Frontal cortex (tissue), 4 donors: ENCODE measurements at places on chromosomes 7 and 10. TPM values are rescaled to one million over a fixed set of nuclear protein-coding genes. Genes with fewer than 3 reads are reported as not detected.

DNA sequence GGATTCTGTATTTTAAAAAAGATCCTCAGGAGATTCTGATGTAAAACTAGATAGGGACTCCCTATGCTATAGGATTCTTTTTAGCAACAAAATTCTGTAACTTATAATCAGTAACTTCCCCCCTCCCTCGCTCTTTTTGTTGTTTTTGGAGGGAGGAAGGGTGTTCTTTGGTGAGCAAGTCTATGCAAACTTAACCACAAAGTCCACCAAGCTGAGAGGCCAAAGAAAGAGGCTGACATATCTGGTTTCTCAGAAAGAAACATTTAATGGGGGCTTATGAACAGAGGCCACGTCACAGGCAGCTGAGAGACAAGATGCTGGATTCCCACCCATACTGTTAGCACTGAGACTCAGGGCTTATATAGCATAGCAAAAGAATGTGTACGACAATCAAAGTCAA lies 14.3 kb upstream of the ABCB5 start:
- DNase-seq, result no peak

- DNase-seq, result no peak
These were observed 41.0 kb downstream of the KIAA1217 start for GRCh38 chr10:24249829-24250415.

Gene PKD2L1
- total RNA-seq, result not detected

GRCh38 chr10:43821103-43821502 lies 172.4 kb upstream of the ZNF32 start:
- no peak for DNase-seq

- no peak for DNase-seq
These were observed 115.7 kb downstream of the TPK1 start for GRCh38 chr7:144720149-144720548.

Gene LRIT1
- not detected for total RNA-seq

DNA sequence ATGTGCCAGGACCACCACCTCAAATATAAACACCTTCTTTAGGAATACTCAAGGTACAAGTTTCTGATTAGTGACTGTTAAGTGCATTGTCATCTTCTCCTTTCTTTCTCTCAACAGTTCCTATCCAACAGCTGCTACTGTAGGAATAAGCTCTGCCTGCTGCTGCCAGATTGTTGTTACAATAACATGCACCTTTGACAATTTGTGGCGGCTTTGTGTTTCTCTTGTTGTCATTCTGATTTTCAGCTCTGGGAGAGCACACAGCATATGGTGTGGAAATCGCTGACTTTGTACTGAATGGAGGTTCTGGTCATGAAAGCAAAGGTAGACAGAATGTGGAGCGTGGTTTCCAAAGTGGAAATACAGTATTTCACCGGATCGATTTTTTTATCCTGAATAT lies 182.8 kb downstream of the SEC23IP start:
- no peak for DNase-seq

Gene GIMAP6
- total RNA-seq, result 6.9 TPM

DNA sequence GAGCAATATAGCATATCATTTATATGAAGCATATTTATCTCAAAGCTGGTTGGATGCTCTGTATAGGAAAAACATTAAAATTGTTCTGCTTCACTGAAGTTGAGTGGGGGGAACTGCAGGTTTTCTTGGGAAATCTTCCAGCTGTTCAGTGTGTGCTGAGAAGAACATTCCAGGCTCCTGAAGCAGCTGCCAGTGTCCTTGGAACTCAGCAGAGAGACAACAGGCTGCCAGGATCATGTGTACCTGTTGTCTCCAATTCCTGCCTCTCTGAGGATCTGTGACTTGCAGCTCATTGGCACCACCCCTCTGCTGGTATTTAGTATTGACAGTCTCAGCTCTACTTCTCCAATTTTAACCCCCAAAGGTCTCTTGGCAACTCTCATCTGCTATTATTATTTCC lies 42.3 kb upstream of the PRKG1 start:
- DNase-seq, result no peak

Gene ADAP1
- 33.8 TPM for total RNA-seq

DNA sequence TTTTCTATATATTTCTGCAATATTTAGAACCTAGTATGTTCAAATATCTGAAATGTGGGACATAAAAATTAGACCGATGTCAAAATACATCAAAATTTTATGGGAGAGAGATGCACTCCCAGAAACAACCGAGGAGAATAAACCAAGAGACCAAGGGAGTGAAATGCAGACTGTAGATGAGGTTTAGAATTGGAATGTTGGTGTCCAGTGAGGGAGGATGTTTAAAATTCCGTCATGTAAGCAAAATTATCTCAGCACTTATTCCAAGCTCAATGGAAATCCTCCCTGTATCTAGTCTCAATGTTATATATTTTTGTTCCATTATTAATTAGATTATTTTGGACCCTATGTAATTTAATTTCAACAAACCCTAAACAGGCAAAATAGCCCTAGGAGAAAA lies 61.9 kb upstream of the MAGI2 start:
- DNase-seq, result no peak

Gene WDFY4
- total RNA-seq, result 0.41 TPM

- no peak for DNase-seq
These were observed 251.4 kb upstream of the HABP2 start for GRCh38 chr10:113301342-113301984.

DNA sequence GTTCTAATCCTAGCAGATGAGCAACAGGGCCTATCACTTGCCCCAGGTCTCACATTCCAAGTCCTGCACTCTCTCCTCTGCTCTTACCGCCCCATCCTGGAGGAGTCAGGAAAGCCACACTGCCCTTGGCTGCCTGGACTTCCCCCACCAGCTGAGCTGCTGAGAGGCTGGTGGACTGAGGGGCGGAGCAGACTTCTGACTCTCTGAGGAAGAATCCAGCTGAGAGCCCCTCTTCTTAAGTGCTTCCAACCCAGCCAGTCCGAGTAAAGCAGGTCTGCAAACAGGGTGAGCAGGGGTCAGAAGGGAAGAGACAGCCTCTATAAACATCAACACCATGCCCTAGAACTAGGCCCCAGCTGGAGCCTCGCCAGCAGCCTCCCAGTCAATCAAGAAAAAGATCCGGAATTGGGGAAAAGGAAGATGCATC lies 92.4 kb upstream of the TMEM72 start:
- no peak for DNase-seq

- DNase-seq, result no peak
These were observed 192.6 kb upstream of the FRMD4A start for GRCh38 chr10:14523286-14523685.

DNA sequence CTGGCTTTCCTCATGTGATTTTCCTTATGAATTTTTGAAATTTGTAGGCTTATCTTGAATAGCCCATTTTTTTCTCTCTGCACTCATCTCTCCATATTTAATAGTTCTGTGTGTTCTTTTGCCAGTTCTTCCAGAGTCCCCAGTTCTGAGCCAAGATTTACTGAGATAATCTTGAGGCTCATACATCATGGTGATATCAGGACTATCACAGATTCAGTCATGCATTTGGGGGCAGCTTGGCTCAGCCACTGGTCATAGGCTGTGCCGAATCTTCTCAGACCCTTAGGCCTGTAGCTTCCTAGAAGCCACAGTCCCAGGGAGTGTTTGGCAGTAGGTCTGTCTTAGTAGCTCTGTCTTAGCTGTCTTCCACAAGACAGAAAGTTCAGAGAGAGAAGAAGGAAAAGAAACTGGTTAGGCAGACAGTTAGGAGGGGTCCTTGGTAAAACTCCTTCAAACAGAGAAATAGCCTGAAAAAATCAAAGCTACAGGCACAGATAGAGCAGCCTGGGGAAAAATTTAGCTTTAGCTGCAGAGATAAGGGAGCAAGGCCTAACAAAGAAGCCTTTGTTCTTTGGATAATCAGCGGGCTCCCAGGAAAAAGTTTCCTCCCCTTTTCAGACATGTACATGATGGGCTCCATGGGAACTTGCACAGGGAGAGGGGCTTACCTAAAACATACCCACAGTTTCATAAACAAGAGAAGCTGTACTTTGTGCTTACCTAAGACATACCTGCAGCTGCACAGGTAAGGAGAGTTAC lies 29.1 kb downstream of the FAS start:
- DNase-seq, result no peak

Gene CHRM2
- total RNA-seq, result 5.3 TPM

DNA sequence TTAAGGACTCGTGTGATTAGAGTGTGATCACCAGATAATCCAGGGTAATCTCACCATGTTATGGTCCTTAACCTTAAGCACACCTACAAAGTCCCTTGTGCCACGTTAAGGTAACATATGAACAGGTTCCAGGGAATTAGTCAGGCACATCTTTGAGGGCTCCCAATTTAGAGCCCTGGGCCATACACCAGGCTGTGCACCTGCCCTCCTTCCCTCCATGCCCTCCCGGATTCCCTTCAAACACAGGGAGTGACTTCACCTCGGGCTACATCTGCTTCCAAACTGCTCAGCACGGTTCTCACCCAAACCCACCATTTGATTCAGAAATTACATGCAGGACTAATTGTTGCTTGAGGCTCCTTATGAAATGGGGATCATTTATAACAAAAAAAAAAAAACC lies 93.9 kb upstream of the HABP2 start:
- DNase-seq, result no peak

DNA sequence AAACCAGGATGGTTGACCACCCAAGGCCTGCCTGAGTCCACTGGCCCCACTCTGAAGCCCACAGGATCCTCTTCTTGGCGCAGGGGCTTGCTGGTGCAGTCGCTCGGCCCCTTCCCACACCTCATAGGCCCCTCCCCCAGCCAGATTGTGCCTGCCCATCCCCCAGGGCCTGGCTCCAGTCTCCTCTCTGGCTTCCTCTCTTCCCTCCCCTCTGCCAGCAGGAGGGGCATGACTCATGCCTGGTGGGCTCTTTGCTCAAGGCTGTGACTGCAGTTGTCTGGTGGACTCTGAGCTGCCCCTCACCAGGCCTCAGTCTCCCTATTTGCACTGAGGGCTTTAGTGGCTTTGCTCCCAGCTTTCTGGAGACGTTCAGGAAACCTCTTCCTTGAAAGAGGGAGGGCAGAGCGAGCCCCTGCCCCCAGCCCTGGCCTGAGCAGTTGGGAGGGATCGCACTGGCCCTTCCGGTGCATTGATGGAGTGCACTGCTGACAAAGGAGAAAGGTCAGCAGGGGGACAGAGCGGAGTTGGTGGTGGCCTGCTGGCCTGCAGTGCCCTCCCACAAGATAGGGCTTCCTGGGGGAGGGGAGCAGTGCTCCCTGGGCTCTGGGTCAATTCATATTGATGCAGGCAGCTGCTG lies 60.7 kb downstream of the ZMIZ1 start:
- DNase-seq, result peak; percentile 64

- no peak for DNase-seq
These were observed 45.7 kb downstream of the DCLRE1A start for GRCh38 chr10:113808168-113808567.

- no peak for DNase-seq
These were observed 4.9 kb upstream of the ZMIZ1 start for GRCh38 chr10:79063661-79064492.

DNA sequence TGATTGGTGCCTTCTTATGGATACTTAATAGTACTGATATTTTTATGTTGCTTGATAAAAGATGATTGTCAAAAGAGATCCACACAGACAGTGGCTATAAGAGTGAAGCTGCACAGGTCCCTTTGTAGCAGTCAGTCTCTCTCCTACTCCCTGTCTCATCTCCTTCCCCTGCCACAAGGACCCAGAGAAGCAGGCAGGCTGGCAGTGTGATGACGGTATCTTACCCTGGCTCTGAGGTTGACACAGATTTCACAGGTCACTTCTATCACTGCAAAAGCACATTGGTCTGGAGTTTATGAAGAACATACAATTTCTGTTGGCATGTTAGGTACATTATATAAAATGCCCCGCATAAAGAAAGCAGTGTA lies 64.4 kb upstream of the AHR start:
- no peak for DNase-seq

Gene GIMAP8
- total RNA-seq, result 1.6 TPM

Gene ZNF775
- 10.2 TPM for total RNA-seq

DNA sequence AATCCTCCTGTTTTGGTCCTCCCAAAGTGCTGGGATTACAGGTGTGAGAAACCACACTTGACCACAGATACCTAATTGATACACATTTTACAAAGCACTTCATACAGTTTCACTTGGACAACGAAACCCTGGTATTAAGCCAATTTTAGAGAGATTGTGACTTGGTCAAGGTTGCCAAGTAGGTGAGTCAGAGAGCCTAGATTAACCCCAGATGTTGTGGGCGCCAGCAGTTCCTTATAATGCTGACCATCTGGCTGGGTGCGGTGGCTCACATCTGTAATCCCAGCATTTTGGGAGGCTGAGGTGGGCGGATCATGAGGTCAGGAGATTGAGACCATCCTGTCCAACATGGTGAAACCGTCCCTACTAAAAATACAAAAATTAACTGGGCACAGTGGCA lies 4.9 kb upstream of the PHKG1 start:
- DNase-seq, result no peak

Gene ADIRF
- total RNA-seq, result 0.41 TPM

Gene CCDC136
- total RNA-seq, result 38.3 TPM

Gene FAM25G
- total RNA-seq, result not detected

Gene MRC1
- 3.7 TPM for total RNA-seq

Gene SYNPO2L
- total RNA-seq, result not detected

Gene GPR85
- total RNA-seq, result 257 TPM
